Stimulated activated CD4-positive, alpha-beta T cell treated with anti-CD3 and anti-CD28 coated beads, Interleukin-12 subunit alpha, Interleukin-12 subunit beta, amount 100 ng/mL, for 24 hours (primary cell): ENCODE measurements at places on chromosomes 2 and 18.

DNA sequence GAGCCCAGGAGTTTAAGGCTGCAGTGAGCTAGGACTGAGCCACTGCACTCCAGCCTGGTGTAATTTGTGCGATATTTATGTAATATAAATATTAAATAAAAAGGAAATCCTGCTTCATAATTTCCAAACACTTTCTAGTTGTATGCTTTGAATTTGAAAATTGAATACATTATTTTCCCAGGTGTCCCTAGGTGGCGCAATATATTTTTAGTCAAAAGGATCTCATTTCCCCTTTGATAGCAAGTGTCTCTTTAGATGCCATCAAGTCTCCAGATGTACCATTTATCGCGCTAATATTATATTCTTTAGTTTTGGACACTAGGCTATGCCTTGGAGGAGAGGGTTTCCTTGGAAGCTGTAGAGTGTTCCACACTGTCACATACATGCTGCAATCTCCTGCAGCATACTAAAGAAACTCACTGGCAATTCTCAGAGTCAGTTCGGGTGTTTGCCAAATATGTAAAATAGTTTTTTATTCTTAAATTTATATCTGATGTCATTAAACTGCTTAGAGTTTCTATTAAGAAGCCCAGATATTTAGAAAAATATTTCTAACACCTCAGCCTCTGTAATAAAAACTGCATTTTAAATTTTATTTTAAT is 5.6 kb upstream of the WDR7 start:
- DNase-seq = no peak

DNA sequence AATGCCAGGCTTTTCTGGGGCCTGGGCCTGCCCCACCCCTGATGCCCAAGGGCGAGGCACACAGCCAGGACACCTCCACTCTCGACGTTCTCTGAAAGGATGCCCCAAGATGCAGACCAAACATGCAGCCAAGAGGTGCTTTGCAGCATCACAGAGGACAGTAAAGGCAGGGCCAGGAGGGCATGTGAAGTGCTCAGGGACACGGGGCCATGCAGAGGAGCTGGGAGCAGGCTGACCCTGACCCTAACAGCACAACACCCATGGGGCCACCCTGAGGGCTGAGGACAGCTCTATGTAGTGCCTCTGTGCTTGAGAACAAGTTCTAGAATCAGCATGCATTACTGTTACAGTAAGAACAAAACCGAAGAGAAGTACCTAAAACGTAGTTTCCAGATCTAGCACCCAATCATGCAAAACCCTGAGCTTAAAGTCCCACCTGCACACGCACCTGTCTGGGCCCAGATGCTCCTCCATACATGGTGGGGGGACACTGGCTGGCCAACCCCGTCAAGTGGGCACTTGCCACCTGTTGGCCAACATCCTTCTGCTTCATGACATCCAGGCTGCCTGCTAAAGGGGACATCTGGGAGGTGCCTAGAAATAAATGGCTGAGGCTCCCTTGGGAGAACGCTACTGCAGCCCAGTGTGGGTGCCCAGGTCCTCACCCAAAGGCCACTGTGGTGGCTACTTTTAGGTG is 15.4 kb downstream of the HS6ST1 start:
- DNase-seq = no peak

DNA sequence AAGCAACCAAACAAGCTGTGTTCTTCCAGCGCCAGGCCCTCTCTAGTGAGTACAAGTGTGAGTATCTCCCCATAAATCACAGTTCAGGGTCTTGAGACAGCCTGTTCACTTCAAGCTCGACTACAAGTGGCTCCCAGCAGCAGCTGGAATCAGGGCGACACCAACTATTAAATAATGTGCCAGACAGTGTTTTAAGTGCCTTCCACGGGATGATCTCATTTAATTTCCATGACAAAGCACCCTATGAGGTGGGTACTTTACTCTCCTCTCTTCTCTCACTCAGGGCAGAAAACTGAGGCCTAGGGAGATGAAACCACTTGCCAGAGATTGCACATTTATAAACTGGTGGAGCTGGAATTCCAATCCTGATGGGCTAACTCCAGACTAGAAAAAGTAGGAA is 2.6 kb upstream of the FAM136A start:
- DNase-seq = no peak

DNA sequence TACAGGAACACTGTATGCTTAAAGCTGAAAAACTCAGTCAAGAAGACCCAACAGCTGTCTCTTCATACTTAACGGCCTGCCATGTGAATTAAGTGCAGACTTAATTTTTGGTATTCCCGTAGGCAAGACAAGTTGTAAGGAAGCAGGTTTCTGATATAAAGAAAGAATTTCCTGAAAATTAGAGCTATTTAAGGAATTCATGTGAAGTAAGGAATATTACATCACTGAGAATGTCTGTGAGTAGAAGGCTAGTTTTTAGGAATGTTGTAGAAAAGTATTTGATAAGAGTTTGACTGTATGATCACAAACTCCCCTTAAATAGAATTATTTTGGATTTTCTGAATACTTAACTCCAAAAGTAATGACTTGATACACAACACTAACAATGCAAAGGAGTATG is 51.0 kb downstream of the WDR33 start:
- DNase-seq = no peak

GRCh38 chr2:176504440-176504839 is 235.2 kb downstream of the MTX2 start:
- DNase-seq = no peak

DNA sequence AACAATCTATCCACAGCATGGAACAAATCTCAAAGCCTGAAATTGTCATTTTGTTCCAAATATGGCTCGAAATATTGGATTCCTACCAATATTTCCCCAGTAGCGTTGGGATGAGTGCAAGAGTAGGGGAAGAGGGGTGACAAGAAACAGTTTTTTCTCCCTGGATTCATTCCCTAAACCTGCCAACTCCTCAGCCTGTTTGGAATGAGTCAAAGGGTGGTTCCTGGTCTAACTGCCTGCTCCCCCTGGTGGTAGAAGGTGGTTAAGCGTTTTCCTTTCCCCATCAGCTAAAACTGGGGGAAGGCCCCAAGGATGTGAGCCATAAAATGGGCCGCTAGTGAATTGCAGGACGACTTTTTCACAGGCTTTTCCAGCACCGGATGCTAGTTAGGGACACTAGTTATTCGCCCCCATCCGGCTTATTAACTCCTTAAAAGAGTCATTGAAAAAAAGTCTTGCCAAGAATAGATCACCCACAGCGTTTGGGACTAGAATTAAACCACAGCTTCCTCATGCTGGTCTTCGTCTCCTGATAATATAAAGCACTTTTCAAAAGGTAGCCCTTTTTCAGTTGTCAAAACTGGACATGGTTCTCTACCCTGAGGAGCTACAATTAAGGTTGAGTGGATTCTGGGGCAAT is 72.5 kb downstream of the DHRS9 start:
- DNase-seq = peak; percentile 50
